ENCODE measurements at places on chromosomes 2 and 18. TPM values are rescaled to one million over a fixed set of nuclear protein-coding genes. Genes with fewer than 3 reads are reported as not detected.

GRCh38 chr2:24169023-24169422, 5.8 kb upstream of the FAM228A start:
- no peak for DNase-seq

- no peak for DNase-seq
Observed at GRCh38 chr18:22550861-22551260, 133.1 kb upstream of the CTAGE1 start.

- DNase-seq: no peak
Observed at GRCh38 chr2:158392687-158393086, 63.9 kb downstream of the CCDC148 start.

DNA sequence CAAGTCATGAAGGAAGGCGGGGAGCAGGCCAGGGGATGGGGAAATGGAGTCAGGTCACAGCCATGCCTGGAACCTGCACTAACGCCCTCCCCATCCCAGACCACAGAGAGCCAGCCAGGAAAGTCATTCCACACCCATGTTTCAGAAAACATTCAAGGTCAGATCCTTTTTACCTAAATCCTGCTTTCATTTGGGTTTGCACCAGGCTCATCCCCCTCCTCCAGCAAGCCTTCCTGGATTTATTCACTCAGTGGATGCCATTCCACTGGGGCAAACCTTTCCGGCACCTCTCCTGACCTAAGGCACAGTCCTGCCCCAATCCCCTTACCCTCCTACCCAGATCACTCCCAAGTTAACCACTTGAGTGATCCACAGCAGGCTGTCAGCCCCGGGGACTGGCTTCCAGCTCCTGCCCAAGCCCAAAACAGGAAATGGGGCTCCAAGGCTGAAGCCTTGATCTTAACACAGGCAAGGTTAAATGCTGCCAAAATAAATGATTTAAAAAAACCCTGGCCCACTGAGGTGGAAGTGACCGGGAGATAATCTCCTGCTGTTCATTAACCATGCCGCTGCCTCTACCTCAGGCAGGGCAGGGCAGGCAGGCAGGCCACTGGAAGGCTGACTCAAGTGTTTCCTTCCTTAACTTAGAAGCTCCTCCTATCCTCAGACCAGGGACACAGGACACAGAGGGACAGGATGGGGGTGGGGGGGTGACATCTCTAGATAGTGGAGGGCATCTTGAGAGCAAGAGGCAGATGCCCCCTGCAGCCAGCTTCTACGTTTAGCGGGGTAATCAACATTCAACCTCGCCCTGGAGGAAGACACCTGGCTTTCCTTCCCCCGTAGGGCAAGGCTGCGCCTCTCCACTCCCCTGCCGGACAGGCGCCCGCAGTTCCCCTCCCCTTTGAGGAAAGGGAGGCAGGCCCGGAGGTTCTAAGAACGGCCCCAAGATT, 1.4 kb downstream of the RAB11FIP5 start:
- DNase-seq: peak; percentile 35

DNA sequence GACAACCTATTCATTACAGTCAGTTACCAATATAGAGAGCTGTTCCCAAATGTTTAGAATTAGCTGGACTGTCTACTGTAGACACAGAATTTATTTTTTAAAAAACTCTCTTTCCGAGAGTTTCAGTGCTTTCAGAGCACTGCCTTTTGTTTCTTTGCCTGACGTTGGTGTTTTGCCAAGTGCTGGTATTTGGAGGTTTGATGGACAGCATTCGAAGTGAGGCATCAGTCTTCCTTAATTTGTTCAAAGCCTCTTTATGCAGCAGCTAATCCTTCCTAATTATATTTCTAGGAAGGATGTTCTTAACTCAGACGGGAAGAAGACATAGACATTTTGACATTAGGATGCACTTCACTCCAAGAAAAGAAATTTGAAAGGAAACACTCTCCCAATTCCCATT, 83.2 kb downstream of the LTBP1 start:
- no peak for DNase-seq

GRCh38 chr18:55869556-55870501, 281.8 kb upstream of the TCF4 start:
- no peak for DNase-seq

PLEKHH2 gene
- 3.1 TPM for polyA plus RNA-seq

TRABD2A gene
- polyA plus RNA-seq: 0.15 TPM

All from HepG2 (cell line).